ENCODE measurements at places on chromosomes 16 and 17. TPM values are rescaled to one million over a fixed set of nuclear protein-coding genes. Genes with fewer than 3 reads are reported as not detected.

Gene HOXB1
- not detected for total RNA-seq

Gene ABCC6
- 0.09 TPM for total RNA-seq

Gene ULK2
- 21.5 TPM for total RNA-seq

Gene NOG
- not detected for total RNA-seq

Gene HS3ST6
- 0.12 TPM for total RNA-seq

Gene SPNS3
- not detected for total RNA-seq

Gene ZNF267
- 5.5 TPM for total RNA-seq

Gene FSCN2
- 0.23 TPM for total RNA-seq

Gene CSH1
- total RNA-seq: not detected
